Activated CD8-positive, alpha-beta memory T cell treated with anti-CD3 and anti-CD28 coated beads, Interleukin-2, amount 50 U/mL, for 48 hours (primary cell): ENCODE measurements at places on chromosomes 11 and 22.

DNA sequence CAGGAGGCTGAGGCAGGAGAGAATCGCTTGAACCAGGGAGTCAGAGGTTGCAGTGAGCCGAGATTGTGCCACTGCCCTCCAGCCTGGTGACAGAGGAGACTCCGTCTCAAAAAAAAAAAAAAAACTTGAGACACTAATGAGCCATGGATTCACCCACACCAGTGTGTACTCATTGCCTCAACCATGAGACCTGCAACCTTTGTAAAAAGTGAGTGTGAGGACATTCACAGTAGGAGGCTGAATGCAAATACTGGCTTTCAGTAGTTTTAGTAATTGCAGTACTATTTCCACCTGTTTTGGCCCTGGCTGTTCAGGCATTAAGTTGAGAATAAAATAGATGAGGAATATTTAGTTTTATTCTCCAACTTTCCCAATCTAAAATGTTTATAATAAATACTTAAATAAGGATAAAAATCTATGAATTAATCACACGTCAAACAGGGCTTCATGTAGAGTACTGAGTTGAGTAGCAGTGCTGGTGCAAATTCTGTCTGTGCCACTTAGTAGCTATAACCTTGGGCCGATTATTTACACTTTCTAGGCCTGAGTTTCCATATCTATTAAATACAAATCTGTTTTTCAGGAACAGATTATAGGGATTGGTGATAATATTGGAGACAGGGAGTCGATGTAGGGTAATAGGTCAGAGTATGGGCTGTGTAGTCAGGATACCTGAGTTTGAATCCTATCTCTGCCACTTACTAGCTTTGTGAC is 72.8 kb downstream of the PPP2R1B start:
- DNase-seq: no peak

DNA sequence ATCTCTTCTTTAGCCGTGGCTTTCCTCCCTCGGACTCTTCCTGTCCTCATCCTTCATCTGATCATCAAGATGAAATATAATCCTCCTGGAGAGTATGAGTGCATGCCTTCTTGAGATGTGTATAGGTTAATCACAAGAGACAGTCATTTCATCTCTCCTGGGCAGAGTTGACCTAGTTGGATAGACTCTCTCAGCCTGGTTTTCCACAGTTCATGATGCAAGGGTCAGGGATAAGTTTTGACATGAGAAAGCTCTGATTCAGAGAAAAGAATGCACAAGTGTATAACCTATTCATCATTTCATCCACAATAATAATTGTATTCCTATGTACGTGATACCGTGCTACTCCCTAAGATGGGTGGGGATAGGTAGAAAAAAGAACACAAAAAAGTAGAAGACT is 33.2 kb upstream of the CCDC90B start:
- DNase-seq: no peak

DNA sequence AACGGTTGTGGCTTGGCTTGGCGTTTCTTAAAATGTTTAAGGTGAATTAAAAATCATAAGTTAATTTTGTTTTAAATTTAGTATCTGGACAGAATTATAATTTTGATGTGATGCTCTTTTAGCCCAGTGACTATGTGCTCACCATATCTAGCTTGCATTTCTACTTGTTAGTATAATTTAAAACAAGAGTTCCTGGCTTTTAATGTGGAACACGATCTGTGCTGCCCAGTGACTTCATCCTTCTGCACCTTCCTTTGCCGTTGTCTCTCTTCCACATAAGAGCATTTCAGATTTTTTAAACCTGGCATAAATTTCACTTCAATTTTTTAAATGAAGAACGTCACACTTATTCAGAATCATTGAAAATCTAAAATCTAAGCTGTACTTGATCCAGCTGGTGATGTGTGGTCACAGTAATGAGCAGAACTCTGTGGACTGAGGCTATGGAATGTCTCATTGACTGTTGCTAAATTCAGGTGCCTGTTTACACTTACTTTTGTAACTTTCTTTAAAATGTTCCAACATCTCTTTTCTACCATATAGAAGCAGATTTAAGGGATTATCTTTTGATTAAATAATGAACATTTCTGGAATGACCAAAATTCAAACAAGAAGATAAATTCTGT is 75.4 kb upstream of the ADSL start:
- no peak for DNase-seq

GRCh38 chr11:33443684-33444083 is 186.5 kb downstream of the HIPK3 start:
- DNase-seq: no peak
